ENCODE measurements at places on chromosomes 4 and X. TPM values are rescaled to one million over a fixed set of nuclear protein-coding genes. Genes with fewer than 3 reads are reported as not detected.

The MTCP1 gene
- 3.9 TPM for total RNA-seq

DNA sequence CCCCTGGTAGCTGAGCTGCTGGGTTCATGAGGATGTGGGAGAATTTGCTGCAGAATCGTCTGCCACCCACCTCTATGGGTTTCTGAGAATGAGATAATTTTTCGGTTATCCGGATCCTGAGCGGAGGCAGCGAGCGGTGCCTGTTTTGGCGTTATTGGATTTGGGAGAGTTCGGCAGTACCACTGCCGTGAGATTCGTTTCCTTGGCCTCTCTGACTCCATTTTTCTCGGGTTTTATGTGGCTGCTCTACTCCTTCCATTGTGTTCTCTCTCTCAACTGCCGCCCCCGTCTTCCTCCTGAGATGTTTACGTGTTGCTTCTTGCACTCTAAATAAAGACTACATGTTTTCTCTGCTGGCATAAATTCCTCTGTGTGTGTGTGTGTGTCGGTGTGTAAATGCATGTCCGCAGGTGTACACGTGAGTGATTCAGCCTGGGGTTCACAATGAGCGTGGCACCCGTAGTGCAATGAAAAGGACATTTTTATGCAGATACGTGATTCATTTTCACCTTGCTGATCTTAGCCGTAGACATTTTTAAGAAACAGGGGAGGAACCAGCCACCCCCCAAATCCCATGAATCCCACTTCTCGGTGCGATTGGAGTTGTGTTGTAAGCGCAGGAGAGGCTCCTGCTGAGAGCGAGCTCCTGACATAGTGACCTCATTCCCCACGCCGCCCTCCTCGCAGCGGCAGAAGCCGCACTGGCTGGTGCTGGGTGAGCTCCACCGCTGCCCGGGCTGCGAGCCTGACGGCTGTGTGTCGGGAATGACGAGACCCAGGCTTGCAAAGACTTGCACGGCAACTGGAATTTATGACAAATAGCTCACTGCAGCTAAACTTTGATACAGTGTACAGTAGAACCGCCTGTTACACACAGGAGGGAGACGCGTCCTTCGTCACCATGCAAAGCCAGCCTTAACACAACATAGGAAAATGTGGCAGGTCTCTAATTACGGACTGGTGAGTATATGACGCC lies 82.2 kb downstream of the STOX2 start:
- DNase-seq: peak; percentile 92

DNA sequence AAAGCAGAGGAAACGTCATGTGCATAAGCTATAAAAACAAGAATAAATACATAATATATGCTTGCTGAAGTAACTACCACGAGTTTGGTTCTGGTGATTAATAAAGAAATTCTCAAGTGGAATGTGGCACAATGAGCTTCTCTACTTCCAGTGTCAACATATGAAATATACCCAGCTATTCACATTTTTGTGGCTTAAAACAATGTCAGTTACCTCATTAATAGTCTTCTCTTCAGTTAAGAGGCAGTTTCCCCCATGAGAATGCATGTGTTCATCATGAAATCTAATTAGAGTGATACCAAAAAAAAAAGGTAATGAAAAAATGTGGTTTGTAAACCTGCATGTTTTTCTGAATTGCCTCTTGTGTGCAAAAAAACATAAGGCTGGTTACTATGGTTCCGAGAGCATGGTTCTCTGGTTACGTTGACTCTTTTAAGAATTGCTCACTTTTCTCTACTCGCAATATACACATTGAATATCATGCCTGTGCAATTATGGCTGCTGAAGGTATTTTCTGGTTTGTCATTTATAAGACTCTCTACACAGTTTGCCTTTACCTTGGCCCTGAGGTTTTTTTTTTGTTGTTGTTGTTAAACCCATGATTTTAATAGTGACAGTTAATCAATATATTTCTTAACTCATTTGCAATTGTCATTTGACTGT lies 108.2 kb downstream of the PCDH7 start:
- no peak for DNase-seq

GRCh38 chr4:16516796-16517439 lies 290.6 kb upstream of the TAPT1 start:
- no peak for DNase-seq

DNA sequence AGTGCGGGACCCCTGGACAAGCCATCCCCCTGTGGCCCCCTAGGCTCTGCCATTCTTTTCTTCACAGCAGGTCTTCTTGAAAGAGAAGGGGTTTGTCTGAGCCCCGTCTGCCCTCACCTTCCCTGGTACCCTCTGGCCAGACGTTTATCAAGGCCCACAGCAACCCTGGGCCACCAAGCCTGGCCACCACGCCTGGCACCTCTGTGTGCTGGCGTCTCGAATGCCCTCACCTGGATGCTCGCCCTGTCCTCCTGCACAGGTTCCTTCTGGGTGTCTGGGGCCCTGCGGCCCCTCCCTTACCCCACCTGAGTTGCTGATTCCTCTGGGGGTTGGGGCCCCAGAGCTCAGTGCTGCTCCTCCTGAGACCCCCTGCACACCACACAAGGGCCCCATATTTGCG lies 25.1 kb downstream of the ADRA2C start:
- no peak for DNase-seq

GRCh38 chrX:69104756-69105434 lies 60.4 kb downstream of the PJA1 start:
- DNase-seq: no peak

The RAB41 gene
- total RNA-seq: not detected
